ENCODE measurements at places on chromosomes 5 and 9.

- DNase-seq: no peak
Measured at GRCh38 chr9:91908293-91908623, 41.8 kb downstream of the ROR2 start.

DNA sequence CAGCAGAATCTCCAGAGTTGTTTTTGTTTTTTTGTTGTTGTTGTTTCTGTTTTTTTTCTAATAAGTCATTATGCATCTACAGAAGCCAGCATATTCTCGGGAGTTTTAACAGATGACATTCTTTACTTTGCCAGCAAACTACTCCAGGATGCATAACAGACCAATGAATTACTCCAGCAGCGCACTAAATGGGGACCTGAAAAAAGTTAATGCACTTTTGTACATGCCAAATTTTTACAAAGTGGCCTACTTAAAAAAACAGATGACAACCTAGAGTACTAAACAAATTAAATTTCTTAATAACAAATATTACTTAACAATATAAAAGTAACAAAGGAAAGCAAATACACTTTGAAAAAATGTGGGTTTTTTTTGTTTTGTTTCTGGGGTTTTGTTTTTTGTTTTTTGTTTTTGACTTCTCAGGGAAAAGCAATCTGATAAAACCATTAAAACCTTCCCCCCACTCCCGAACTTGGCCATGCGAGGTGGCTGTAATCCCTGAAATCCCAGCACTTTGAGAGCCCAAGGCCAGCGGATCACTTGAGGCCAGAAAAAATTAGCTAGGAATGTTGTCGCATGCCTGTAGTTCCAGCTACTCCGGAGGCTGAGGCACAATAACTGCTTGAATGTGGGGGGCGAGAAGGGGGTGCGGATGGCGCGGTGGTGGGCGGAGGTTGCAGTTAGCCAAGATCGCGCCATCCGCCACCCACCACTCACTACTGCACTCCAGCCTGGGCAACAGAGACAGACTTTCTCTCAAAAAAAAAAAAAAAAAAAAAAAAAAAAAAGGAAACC lies 352.4 kb downstream of the CETN3 start:
- DNase-seq: no peak

- DNase-seq: no peak
Measured at GRCh38 chr9:124790301-124790700, 13.4 kb downstream of the OLFML2A start.

DNA sequence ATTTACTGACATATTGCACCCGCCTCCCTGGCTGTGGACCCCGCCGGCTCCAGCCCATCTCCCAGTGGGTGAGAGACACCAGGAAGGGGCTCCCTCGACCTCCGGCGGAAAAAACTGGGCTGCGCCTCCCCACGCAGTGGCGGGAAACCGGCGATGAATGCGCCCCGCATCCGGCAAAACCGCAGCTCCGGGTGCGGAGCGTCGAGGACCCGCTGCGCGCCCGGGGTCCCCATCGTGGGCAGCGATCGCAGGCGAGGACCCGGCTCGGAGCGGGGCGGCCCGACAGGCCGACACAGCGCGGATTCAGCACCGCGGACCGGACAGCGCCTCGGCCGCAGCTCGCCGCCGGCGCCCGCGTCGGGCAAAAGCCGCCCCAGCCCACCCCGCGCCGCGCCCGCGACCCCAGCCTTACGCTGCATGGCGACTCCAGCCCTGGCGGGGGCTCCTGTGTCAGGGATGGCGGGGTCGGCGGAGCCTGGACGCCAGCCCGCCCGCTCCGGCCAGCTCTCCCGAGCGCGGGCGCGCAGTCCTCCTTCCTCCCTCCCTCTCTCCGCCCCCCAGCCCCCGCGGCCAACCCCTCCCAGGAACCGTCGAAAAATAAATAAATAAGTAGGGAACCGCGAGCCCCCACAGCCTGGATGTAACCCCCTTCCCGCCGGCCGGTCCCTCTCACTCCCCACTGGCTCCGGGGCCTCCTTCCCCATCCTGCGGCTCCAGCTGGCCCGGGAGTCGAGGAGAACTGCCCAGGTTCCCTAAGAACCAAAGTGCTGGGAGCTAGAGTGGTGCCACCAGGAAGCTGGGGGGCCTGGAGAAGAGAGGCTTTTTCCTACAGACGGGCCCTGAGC lies 3.1 kb downstream of the LHX3 start:
- no peak for DNase-seq

GRCh38 chr9:15295761-15296405 lies 11.1 kb downstream of the TTC39B start:
- no peak for DNase-seq

DNA sequence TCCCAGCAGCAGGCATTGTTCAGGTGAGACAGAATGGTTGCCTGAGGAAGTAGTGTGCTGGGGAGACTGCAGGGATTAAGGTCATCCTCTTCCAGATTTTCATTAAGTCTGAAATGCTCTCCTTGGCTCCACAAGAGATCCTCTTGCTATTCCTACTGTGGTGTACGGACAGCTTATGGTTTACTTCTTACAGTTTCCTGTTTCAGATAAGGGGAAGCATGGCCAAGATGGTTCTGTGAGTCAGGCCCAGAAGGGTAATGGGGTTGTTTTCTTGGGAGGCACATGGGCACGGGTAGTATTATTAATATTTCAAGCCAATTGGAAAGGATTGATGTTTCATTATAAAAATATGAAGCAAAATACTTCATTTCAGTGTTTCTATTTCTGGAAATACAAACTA lies 42.9 kb downstream of the GLRX start:
- DNase-seq: no peak

Measured in D341Med (cell line).